ENCODE measurements at places on chromosomes 12 and 14.
A peak's percentile ranks its signal among the peaks of the same experiment; 100 is the strongest.

DNA sequence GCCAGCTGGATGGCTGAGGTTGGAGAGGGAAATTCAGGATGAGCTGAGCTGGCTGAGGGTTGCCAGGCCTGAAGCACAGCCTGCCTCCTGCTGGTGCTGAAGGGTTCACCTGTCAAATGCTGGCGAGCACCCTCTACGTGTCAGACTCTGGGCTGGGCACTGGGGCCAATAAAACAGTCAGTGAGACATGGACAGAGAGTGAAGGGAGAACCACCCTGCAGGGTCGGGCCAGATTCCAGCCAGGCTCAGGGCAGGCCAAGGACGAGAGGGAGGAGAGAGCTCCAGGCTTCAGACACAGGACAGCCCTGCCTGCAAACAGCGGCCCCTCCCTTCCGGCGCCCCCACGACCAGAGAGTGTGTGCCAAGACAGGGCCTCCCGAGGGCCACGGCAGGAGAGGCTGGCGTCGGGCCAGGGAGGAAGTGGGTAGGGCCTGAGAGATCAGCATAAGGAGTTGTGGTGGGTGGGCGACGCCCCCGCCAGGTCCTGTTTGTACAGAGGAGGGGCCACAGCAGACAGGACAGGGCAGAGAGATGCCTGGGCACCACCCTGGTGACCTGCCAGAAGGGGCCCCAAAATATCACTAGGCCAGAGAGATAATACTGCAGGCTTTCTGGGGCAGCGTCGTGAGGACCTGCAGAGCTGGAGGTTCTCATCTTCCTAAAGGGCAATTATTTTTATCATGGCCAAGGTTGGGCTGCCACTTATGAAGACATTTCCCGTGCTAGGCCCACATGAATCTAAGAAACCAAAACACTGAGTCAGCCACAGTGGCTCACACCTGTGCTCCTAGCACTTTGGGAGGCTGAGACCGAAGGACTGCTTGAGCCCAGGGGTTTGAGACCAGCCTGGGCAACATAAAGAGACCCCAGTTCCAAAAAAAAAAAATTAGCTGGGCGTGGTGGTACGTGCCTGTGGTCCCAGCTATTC is 73.1 kb upstream of the GPR68 start:
- peak; percentile 50 for DNase-seq

DNA sequence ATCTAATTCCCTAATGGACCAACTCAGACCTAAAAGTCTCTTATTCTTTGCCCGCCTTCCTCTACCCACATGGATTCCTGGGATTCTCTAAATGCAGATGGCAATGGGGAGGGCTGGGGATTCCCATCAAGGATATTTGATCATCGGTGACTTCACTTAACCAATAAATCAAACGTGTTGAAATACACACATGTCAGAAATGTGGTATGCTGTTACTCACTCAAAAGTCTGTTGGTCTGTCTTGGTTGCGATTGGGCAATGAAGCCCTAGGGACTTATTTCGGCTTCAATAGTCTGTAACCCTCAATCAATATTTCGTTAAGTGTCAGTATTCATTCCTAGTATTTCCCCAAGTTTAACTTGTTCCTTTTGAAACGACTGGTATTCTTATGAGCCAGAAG is 117.2 kb upstream of the DIO3 start:
- DNase-seq = no peak

GRCh38 chr14:100902295-100903133 is 1.0 kb downstream of the RTL1 start:
- DNase-seq = no peak

DNA sequence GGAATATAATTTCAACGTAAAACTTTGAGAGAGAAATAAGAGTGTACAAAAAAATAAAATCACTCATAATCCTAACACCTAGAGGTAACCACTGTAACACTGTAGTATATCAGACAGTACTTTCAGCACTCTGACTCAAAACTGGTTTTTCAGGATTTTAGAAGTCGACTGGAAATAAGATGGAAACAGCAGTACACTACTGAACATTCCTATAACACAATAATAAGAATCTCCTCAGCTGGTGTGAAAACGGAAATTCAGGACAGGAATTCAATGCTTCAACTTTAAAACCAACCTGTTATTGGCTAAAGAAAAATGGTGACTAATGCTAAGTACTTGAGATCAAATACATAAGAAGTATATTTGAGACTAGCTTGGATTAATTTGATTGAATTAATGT is 12.3 kb upstream of the PITPNM2 start:
- DNase-seq = no peak

GRCh38 chr14:25826105-25826504 is 771.7 kb downstream of the NOVA1 start:
- no peak for DNase-seq

All from activated CD8-positive, alpha-beta memory T cell treated with anti-CD3 and anti-CD28 coated beads for 4 hours (primary cell).